Upper lobe of right lung (tissue), 1 donor: ENCODE measurements at places on chromosomes 7 and 10. TPM values are rescaled to one million over a fixed set of nuclear protein-coding genes. Genes with fewer than 3 reads are reported as not detected.

- H3K27me3 ChIP-seq, result no peaks in the 10 kb centered on the region
- H3K4me3 ChIP-seq, result no peak overlapping the region
- DNase-seq, result no peak
These were observed 26.9 kb downstream of the ZEB1 start for GRCh38 chr10:31345886-31346285.

DNA sequence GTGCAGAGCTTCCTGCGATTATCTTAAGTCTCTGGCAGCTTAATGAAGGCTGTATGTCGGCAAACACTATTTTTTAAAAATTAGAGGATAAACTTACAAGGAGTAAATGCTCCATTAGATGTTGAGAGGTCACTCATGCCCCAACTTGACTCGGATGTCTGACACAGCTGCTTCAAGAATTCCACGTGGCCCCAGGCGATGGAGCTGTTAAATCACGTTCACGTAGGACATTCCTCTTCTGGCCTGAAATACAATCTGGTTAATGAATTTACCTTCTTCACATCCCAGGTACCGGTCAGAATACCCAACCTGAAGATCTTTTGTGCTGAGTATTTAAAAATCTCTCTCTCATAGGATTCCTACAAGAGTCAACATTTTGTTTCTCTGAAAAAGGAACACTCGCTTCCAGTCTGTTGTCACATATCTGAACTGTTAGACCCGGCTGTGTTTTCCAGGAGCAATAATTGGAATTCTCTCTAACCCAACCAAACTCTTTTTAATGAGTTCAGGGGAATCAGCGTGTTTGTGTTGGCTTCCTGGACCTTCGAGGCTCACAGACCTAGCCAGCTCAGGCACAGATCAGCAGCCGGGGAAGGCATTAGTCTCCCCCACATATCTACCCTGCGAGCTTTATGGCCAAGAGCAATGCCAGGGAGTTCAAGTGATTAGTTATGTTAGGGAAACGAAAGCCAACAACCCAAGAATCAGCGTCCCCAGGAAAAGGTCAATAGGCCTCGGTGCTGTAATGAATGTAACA lies 284.9 kb downstream of the FGFR2 start:
- DNase-seq, result no peak
- no peak overlapping the region for H3K27ac ChIP-seq
- no peaks in the 10 kb centered on the region for H3K4me1 ChIP-seq
- H3K27me3 ChIP-seq, result no peaks in the 10 kb centered on the region

DNA sequence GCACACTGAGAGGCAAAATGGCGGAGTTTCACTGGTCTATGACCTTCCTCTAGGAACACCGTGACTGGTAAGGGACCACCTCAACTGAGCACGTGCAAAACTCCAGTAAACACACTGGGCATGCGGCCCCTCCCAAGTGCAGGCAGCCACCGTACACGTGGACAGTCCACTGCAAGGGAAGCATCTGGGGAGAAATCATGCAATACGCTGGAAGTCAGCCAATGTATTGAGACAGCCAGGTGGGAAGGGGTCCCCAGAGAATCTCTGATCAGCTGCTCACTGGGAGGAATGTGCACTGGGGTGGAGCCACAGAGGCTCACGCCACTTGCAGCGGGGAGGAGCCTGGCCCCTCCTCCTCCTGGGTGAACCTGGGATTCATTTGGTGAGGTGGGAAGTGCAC lies 49.3 kb downstream of the CFAP46 start:
- H3K27me3 ChIP-seq, result peaks cover 36% of the 10 kb centered on the region
- no peak overlapping the region for H3K4me3 ChIP-seq
- peak; percentile 54 for DNase-seq
- no peak overlapping the region for H3K27ac ChIP-seq
- H3K36me3 ChIP-seq, result no peaks in the 10 kb centered on the region

- no peak overlapping the region for H3K27ac ChIP-seq
- no peaks in the 10 kb centered on the region for H3K4me1 ChIP-seq
- H3K4me3 ChIP-seq, result no peak overlapping the region
- no peaks in the 10 kb centered on the region for H3K27me3 ChIP-seq
- DNase-seq, result peak; percentile 26
These were observed 60.9 kb downstream of the CALML3 start for GRCh38 chr10:5585517-5586206.

The ADRA2A gene
- total RNA-seq, result 4.9 TPM
